ENCODE measurements at places on chromosomes 3 and 15.

GRCh38 chr3:79310016-79310415 is 457.8 kb downstream of the ROBO1 start:
- DNase-seq: no peak

GRCh38 chr15:68278345-68278594 is 725 bp downstream of the FEM1B start:
- no peak for DNase-seq

- DNase-seq: no peak
Measured at GRCh38 chr15:98440917-98441316, 207.4 kb upstream of the IGF1R start.

DNA sequence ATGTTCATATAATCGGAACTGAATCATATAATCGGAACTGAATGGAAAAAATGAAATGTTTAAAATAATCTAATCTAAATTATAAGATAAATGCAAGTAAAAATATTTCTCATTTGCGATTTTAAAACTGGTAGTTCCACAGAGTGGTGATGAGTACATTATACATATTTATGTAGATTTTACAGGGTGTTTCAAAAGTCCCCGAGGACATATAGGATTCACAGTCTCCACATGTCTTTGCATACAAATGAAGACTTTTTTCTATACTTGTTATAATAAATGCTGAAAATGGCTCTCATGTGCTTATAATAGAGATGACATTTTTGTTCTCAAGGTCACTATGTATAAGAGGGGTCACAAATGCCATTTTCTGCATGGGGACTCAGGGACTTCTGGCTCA is 139.5 kb downstream of the PEX5L start:
- no peak for DNase-seq

GRCh38 chr3:59245300-59245858 is 195.6 kb upstream of the CFAP20DC start:
- DNase-seq: no peak

GRCh38 chr3:16148783-16149182 is 25.7 kb upstream of the GALNT15 start:
- no peak for DNase-seq

GRCh38 chr3:148146947-148147826 is 550.5 kb upstream of the AGTR1 start:
- no peak for DNase-seq

DNA sequence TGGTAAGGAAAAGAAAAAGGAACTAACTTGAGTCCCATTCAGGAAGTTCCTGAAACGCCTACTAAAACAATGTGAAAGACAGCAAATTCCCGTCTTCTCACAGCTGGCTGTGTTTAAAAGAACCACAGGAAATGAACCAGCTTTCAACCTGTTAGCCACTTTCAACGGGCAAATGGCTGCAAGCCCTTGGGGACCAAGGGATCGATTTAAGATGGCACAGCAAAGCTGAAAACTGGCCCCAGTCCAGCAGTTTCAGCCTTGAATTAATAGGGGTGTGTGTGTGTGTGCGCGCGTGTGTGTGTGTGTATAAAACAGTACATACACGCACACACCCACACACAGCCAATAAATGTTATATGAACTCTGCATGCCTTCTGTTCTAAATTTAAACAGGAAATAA is 168.7 kb upstream of the TMCO5A start:
- no peak for DNase-seq

DNA sequence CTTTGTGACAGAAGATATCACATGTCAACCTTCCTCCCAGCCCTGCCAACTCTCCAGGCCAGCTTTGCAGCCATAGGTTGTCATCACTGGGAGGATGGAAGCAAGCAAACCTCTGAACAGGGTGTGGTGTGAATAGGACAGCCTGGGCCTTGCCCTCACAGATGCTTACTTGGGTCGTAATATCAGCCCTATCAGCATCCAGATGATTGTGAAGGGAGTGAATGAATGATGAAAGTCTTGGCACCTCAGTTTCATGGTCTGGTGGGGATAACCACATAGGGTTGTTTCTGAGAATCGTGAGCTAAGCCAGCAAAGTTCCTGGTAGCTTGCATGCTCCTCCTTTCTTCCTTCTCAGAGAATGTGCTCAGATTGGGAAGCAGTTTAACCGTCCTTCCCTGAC is 55.1 kb upstream of the POLR2M start:
- DNase-seq: no peak

Measured in GM12892 (cell line).